Activated CD8-positive, alpha-beta memory T cell treated with anti-CD3 and anti-CD28 coated beads for 1 hour (primary cell): ENCODE measurements at places on chromosomes 7 and 10.

DNA sequence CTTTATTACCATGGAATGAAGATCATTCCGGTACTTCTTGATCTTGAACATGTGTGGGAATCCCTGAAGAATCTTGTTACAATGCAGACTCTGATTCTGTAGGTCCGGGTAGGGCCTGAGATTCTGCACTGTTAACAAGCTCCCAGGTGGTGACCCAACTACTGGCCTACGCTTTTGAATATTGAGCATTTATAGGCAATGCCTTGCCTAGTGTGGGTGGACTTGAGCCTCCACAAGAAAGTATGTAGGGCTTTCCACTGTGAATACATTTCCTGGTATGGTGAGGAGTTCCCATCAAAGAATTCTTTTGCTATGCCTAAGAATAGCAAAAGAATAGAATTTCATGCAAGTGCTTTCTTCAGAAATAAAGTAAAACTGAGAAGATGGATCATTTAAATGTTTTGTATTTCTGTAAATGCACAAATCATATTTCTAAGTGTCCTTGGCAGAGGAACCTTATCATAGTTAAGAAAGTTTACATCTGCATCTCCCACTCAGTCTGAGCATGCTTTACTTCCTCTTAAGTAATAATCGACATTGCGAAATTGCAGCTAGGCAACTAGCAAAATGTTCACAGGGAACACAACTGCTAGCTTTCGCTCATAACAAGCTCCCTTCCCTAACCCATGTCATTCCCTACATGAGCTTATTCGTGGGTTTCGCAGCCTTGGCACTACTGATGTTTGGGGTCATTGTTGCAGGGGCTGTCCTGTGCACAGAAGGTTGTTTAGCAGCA lies 71.4 kb downstream of the AHR start:
- no peak for DNase-seq

DNA sequence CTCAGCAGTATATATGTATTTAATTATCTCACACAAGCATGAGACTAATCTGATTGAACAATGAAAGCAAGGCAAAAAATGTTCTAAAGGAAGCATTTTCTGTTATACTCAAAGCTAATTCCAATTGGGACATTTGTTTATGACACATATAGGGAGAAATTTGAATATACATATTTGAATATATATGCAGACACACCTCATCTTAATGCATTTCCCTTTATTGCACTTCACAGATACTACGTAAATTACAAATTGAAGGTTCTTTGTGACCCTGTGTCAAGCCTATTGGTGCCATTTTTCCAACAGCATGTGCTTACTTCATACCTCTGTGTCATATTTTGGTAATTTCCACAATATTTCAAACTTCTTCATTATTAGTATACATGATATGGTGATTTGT lies 132.1 kb upstream of the STEAP1 start:
- DNase-seq: no peak

- no peak for DNase-seq
These were observed 91.2 kb downstream of the KAT6B start for GRCh38 chr10:74917481-74918077.

- DNase-seq: no peak
These were observed 29.7 kb upstream of the SCIN start for GRCh38 chr7:12540850-12541249.

DNA sequence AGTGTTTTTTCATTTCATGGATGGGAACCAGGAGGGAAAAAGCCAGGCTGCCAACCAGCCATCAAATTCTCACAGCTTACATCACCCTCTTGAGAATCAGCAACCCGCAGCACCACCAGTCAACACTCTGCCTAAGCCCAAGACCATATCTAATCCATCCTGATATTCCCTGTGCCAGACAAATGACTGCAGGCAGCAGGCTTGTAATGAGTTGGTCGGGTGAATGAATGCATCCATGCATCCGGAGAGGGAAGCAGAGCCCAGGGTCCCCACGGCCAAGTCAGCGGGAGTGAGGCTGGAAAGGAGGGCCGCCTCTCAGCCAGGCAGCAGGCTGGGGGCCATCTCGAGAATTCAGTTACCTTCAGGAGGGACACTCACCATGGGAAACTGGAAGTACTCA lies 46.9 kb downstream of the SLIT1 start:
- DNase-seq: no peak

DNA sequence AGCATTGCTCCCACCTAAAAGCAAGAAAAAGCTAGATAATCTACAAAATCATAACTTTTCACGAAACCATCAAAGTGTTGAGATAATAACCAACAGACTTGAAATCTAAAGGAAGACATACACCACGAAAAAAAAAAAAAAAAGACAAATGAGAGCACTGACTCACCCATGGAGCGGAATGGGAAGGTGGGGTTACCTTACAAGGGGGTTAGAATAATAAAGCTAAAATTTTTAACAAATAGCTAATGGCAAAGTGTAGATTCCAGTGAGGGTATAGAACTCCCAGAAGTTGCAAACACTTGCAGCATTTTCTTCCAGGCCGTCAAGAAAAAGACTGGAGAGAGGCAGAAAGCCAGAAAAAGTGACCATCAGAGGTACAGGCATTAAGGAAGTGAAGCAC lies 27.2 kb downstream of the IPMK start:
- DNase-seq: no peak

- no peak for DNase-seq
These were observed 5.4 kb upstream of the TRPV6 start for GRCh38 chr7:142890874-142891485.

- DNase-seq: no peak
These were observed 299.1 kb downstream of the CALN1 start for GRCh38 chr7:72112992-72113391.

DNA sequence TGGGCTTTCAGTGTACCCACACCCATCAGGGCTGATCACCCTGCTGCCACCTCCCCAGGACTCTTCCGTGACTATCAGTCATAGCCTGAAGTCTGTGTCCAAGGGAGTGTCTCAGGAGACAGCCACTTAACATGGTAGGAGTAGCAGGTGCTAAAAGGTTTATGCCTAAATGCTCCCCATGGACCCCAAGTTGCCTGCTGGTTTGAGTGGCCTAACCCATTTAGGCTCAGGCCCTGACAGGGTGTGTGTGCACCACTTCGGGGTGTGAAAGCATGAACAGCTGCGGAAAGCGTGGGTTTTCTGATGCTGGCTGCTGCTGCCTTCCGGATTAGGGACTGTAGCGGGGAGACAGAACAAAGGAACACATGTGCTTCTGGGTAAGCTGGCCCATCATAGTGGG lies 93.2 kb upstream of the SAMD8 start:
- DNase-seq: no peak

- DNase-seq: no peak
These were observed 303.9 kb downstream of the OTUD1 start for GRCh38 chr10:23742807-23743206.

DNA sequence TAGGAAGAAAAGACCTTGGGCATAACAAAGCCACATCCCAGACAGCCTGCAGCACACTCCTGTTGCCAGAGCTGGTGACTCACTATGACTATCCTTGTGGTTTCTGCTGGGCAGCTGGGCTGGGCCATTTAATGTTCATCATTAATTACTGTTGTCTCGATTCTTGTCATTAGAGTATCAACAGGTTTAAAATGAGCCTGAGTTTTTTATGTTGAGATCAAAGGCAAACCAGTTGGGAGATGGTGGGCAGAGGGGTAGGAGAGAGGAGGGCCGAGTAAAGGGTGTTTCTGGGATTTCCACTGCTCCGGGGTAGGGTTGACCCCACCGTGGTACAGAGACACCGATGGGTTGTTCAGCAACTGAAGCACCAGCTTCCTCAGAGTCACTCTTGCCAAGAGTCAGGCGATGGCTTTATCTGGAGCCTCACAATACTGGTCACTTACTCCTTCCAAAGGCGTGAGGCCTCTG lies 128.7 kb upstream of the LYZL1 start:
- no peak for DNase-seq

DNA sequence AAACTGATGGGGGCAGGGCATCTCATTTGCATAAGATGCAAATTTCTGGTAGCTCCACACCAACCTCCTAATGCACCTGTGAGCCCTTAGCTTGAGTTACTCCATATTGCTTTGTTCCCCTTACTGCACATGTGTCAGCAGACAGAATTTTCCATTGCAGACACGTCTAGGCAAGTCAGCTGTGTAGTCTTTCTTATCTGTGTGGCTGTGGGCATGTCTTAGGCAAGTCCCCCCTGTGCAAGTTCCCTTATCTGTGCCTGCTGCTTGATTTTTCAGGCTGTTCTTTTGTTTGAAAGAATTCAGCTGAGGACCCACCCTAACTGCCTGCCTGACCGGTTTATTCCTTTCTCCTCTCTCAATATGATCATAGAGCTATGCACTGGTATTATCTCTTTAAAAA lies 28.5 kb upstream of the TRIM24 start:
- DNase-seq: no peak

DNA sequence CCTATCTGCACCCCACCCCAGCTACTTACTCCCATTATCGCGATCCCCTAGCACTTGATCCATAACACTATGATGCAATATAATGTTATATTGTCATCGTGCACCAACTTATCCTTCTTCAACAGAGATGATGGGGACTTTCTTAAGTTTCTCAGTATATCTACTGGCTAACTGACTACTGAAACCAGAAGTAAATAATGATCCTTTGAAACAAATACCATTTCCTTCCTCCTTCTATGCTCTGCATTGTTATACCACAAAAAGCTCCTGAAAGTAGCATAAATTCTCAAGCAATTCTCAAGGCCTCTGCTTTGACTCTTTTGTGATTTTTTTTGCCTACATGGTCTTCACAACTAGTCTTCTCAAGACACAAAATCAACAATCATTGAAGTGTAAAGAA lies 68.9 kb downstream of the HTR7 start:
- DNase-seq: no peak

GRCh38 chr10:49172777-49173132 lies 15.4 kb downstream of the TMEM273 start:
- DNase-seq: no peak

DNA sequence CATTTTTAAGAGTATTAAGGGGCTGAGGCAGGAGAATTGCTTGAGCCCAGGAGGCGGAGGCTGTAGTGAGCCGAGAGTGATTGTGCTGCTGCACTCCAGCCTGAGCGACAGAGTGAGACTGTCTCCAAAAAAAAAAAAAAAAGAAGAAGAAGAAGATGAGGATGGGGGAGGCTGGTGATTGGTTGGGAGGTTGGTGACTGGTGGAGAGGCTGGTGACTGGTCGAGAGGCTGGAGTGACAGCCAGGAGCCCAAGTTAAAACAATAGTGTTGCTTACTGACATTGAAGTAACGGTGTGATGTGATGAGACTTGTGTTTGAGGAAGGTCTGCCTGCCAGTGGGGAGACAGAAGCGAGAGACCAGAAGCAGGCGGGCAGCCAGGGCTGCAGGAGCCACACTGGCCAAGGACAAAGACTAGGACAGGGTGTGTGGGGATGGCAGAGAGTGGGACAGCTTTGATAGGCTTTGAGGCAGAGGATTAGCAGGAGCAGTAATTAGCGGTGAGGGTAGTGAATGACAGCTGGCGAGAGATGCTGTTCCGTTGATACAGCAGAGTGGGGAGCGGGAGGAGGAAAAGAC lies 4.9 kb downstream of the SRRT start:
- DNase-seq: no peak

DNA sequence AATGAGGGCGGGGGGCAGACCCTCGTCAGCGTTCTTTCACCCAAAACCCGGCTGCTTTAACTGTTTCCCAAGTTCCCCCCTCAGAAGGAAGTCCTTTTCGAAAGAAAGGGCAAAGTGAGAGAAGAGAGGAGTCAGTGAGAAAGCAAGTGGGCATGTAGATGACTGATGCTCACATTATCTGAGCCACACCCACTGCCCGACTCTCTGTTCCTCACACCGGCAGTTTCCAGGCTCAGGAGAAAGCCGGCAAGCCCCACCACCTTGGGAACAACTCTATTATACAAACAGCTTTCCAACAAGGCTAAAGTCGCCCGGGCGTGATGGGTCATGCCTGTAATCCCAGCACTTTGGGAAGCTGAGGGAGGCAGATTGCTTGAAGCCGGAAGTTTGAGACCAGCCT lies 23.1 kb downstream of the RCC1L start:
- no peak for DNase-seq

- DNase-seq: no peak
These were observed 56.2 kb downstream of the ARHGAP22 start for GRCh38 chr10:48548531-48549135.

DNA sequence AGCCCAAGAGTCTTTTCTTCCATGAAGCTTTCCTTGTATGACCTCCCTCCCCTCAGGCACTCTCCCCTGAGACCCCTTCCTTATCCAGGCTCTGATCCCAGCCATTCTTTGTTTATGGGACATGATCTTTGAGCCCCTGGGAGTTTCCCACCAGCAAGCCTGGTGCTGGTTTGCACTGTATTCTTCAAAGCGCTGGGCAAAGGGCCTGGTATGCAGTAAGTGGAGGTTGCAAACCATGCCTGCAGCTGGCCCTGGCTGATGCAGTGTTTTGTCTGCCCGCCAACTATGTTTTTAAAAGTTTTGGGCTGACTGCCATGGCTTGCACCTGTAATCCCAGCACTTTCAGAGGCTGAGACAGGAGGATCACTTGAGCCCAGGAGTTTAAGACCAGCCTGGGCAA lies 6.8 kb upstream of the NODAL start:
- no peak for DNase-seq

DNA sequence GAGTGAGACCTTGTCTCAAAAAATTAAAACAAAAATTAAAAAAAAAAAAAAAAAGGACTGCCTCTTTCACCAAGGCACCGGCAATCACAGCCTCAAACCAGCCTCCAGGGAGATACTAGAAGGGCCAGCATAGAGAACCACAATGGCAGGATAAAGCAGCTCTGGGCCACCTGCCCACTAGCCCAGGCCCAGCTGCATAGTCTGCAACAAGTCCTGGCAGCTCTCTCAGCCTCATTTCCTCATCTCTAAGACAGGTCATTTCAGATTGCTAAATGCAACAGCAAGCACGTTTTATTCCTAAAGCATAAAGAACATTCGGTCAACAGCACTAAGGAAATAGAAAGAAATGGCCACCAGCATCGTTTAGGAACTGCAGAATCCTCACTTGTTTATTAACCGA lies 28.8 kb downstream of the XPNPEP1 start:
- no peak for DNase-seq

GRCh38 chr7:69550991-69551390 lies 47.3 kb upstream of the AUTS2 start:
- DNase-seq: no peak

- DNase-seq: no peak
These were observed 66.0 kb downstream of the IPMK start for GRCh38 chr10:58201704-58202103.

- no peak for DNase-seq
These were observed 22.8 kb upstream of the ANKRD2 start for GRCh38 chr10:97549587-97550322.

DNA sequence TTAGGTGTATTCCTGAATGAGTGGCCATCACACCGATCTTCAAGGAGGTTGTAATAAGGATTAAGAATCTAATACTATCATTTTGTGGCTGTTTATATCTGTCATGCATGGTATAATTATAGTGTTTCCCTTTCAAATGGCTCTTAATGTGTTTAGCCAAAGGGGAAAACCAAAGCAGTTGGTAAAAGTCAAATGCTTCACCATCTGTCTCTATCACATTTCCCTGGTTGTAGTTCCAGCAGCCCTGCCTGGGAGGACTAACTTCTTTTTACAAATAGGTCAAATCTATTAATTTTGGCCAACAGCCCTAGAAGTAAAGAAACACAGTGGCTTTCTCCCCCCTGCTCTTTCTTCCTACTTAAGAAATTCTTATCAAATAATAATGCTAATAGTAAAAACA lies 56.7 kb downstream of the ZNF365 start:
- no peak for DNase-seq
